ENCODE measurements at places on chromosomes 7 and 10.

GRCh38 chr10:8453587-8453986 is 399.1 kb downstream of the GATA3 start:
- DNase-seq: no peak

DNA sequence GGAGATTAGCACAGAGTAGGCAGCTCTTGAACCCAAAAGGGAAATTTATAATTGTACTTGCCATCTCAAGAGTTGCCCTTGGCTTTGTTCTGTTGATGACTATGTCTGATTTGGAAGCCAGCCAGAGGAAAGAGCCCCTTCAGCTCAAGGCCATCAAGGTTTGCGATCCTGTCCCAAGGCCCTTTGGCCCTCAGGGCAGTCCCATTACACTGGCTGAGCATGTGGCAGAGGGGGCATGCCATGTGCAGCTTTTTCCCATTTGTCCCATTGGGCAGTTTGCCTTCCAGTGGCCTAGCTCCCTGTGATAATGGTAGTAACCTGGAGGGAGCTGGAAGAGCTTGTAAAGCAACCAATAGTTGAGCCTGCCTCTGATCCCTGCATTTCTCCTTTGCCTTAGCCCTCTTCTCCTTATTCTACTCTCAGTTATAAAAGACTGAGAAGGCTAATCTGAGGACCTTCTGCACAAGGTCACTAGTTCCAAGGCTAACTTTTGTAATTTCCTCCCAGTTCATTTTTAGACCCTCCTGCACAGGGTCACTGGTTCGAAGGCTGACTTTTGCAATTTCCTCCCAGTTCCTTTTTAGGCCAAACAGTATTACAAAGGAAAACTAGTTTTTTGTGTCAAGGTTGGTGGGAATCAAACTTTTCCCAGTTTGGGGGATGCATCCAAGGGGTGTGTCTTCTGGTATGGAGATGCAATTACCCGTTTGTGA is 31.0 kb upstream of the ARHGAP12 start:
- no peak for DNase-seq

GRCh38 chr7:47102331-47102841 is 479.5 kb downstream of the TNS3 start:
- no peak for DNase-seq

DNA sequence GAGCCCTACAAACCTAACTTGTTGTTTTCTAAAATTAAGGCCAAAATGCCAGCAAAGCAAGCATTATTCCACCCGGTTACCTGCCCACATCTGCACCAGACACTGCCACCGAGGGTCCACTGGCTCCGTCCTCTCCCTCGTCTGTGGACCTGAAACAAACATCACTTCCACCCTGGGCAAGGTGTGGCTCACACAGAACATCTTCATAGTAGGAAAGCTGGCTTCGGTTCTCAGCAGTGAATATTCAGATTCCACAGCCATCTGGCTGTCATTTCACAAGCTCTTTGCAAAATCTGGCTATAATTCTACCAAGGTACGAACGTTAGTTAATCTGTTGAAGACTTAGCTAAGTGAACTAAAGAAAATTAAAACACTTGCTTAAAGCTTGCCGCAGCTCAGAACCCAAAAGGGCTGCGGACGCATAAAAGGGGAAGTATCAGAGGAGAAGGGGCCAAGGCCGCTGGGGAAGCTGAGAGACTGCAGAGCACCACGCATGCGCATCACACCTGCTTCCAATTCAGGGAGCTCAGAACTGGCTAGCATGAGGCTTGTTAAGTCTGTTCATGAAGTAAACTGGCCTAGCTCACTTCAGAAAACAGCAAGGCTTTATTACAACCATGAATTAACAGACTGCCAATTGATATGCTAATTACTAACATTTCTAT is 46.1 kb downstream of the PTPRN2 start:
- no peak for DNase-seq

- DNase-seq: no peak
Measured at GRCh38 chr7:18610331-18610948, 114.9 kb downstream of the HDAC9 start.

DNA sequence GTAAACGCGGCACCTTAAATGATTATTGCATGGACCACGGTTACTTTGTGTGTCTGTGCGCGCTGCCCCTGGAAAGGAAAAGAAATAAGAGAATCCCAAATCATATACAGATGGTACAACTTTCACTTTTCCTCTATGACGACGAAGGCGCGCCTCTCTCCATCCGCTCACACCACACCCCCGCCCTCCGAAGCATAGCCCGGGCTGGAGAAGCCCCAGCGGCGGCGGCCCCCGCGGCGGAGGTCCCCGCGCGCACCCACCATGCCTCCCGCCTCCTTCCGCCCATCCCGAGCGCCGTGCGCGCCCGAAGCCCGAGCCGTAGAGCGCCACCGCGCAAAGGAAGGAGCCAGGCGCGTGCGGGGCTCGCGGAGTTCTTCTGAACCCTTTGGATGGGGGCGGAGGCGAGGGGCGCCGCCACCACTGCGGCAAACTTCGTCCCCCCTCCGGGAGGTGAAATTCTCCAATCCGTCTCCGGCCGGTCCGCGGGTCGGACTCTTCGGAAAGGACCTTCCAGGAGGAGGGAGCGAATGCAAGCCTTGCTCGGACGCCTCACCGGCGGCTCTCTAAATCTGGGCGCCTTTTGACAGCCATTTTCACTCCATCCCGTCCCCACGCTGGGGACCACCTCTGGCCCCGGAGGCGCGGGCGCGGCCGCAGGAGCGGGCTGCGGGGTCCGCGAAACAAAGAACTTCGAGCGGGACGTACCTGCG is 588 bp downstream of the GLI3 start:
- DNase-seq: no peak

DNA sequence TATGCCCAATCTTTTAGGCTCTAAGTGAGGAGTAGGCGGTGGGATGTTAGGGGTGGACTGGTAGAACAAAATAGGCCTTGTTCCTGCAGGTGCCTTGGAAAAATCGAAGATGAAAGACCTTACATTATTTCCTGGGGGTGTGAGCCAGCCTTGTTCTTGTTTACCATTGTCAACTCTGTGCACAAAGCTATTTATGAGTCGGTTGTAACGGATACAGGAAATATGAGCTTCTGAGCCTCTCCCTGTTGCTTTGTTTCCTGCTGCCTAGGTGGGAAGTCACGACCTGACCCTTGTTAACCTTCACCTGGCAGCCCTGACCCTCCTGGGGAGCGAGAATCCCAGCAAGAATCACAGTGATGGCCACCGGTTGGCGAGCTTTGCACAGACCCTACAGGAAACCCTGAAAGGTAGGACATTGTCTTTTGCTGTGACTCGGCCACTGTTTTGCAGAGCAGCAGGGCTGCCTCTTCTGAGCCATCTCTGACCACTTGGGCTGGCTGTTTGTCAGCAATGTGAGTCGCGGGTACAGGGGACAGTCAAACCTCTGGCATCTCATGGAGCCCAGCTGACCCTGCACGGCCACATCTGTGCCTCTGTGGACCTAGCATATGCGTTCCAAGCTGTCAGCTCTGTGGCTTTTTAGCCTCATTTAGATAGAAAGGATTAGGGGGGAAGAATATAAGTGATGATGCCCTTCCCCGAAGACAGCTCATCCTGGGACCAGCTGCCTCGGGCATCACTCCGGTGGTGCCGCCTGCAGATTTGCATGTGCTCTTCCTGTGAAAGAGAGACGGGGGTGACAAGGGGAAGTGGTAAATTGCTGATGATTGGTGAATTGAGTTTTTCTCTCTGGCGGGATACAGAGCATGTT is 102.1 kb upstream of the ANLN start:
- no peak for DNase-seq

- no peak for DNase-seq
Measured at GRCh38 chr7:31796375-31796774, 109.4 kb downstream of the PPP1R17 start.

DNA sequence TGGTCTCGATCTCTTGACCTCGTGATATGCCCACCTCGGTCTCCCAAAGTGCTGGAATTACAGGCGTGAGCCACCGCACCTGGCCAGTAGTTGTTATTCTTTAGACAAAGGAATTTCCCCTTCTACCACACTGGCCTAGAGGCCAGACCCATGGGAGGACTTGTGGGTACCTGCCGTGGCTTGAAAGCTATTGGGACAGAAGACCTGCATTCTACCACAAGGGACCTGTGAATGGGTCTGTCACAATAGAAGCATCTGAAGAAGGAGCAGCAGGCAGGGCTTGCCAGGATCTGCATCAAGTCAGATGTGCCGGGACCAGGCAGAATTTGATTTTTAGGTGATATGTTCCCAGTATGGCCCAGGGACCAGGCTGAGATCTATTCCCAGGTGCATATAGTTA is 356.9 kb downstream of the FGFR2 start:
- no peak for DNase-seq

GRCh38 chr7:157441023-157441399 is 104.2 kb downstream of the DNAJB6 start:
- no peak for DNase-seq

- no peak for DNase-seq
Measured at GRCh38 chr7:112395411-112395810, 54.8 kb upstream of the IFRD1 start.

DNA sequence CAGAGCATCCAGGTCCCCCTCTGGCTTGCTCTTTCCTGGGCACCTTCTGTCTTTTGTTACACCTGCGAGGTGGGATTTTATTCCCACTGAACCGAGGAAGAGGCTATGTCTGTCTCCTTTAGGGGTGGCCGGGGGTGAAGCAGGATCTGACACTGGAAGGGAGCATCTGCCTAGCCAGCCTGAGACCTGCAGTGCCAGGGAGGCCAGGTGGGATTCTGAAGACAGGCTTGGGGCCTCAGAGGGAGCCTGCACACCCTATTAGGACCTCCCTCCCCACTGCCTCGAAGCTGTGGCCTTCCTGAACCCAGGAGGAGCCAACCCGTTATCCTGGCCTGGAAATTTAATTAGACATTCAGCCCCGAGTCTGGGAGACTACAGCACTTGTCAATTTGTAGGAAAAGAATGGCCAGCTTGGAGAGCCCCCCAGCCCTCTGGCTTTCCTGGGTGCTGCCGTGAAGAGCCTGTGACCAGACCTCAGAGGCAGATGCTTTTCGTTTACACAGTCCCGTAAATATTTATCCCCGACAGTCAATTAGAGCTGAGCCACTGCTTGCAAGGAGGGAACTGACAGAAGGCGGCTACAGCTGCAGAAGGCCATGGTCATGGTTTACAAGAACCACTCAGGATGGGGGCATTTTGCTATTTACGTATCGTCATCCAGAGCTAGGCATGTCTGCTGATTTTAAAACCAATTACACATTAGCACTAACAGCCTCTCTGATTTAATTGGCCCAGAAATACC is 19.7 kb downstream of the CHAT start:
- DNase-seq: no peak

- DNase-seq: no peak
Measured at GRCh38 chr10:100710151-100710871, 35.1 kb upstream of the PAX2 start.

DNA sequence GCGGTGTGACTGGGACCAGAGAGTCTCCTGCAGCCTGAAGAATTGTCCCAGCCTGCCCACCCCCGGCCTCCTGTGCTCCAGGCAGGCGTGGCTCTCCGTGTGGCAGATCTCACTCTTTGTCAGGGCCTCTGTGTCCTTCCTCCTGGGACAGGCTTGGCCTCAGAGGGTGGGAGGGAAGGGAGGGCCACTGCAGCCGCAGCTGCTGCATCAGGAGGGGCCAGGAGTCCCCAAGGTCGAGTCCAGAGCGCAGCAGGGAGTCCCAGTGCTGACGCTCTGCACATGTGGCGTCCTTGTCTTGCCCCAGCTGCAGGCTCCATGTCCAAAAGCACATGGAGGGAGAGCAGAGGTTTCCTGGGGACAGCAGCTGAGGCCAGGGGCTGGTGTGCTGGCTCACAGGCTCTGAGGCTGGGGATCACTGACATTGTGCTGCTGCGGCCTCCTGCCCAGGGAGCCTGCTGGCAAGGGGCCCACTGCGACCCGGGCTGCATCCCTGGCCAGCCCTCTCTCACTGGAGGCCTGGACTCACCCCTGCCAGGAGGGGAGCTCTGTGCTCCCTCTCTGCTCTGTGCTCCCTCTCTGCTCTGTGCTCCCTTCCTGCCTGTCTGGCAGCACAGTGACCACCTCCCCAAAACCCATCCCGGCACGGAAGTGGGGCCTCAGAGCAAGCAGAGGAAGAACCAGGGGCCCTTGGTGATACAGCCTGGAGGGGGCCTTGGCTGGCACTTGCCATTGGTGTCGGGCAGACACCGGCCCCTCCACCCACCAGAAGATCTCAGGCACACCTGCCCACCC is 114.6 kb upstream of the RET start:
- no peak for DNase-seq

DNA sequence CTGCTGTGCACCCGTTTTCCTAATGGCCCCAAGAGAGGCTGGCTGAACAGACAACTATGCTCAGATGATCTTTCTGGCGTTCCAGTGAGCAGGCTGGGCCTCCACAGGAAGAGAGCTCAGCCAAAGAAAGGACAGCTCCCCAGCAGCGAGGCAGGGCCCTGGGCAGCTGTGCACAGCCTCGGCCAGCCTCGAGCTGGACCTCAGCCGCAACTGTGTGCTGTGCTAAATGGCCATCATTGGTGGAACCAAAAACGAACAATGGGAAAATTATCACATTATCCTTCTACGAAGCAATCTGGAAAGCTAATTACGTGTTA is 97.5 kb downstream of the CTBP2 start:
- DNase-seq: no peak

DNA sequence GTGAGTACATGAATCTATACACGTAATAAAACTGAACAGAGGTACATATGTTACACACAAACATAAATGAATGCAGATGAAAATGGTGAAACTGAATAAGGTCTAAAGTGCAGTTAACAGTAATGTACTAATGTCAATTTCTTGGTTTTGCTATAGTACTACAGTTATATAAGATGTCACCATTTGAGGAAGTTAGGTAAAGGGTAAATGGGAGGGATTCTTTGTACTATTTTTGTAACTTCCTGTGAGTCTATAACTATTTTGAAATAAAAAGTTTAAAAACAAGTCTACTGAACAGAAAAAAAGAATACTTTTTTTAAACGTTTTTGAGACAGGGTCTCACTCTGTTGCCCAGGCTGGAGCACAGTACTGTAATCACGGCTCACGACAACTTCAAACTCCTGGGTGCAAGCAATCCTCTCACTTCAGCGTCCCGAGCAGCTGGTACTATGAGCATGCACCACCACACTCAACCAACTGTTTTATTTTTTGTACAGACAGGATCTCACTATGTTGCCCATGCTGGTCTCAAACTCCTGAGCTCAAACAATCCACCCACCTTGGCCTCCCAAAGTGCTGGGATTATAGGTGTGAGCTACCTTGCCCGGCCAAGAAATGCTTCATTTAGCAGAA is 71.5 kb downstream of the WAPL start:
- DNase-seq: no peak

DNA sequence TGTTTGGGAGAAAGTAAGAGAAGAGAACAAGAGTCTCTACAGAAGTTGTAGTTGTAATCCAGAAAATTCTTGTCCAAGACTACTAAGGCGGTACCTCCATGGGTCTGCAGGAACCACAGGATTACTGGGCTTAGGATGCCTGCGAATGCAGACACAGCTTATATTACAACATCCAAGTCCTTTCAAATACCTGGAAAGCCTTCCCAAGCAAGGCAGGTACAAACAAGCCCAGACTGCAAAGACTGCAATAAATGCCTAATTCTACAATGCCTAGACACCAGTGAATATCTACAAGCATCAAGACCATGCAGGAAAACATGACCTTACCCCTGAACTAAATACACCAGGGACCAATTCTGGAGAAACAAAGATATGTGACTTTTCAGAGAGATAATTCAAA is 178.2 kb downstream of the ARL4A start:
- no peak for DNase-seq

Measured in BJ (cell line).